Uterus (tissue), 4 donors: ENCODE measurements at places on chromosomes 6 and 20. TPM values are rescaled to one million over a fixed set of nuclear protein-coding genes. Genes with fewer than 3 reads are reported as not detected.

DNA sequence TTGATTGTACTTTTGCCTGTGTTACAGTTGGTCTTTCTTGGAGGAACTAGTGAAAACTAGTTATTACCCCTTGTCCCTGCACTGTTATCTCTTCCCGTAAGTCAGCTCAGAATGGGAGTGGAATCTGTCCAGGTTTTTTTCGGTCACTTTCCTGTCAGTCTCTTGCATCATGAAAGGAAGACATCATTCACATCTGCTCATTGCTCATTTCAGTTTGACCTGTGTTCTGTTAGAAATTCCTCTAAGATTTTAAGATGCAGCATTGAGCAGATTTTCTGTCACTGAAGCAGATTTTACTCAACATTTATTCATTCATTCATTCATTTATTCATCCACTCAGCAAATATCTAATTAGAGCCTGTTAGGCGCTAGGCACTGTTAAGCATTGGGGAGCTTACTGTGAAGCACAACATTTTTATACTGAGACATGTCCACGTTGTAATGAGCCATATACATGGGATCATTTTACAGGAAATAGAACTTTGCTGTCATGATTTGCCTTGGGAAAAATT lies 33.1 kb upstream of the HINT3 start:
- DNase-seq = no peak
- no peaks in the 10 kb centered on the region for H3K36me3 ChIP-seq
- no peaks in the 10 kb centered on the region for H3K27me3 ChIP-seq
- no peak overlapping the region for H3K4me3 ChIP-seq
- H3K4me1 ChIP-seq = no peaks in the 10 kb centered on the region

DNA sequence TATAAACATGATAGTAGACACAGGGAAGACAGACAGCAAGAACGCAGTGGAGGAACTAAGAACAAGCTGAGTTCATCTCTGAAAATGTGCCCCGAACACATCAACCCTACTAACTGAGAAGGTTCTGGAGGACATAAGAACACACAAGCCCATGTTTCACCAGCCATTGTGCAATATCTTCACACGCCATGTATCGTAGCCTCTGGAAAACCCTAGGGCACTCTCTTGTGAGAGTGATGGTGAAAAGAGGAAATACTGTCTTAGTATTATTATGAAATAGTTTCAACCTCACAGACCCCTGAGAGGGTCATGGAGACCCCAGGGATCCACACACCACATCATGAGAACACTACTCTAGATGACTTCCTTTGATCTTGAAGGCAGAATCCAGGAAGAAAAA lies 26.1 kb upstream of the FOXF2 start:
- H3K36me3 ChIP-seq = no peaks in the 10 kb centered on the region
- H3K4me3 ChIP-seq = no peak overlapping the region
- no peaks in the 10 kb centered on the region for H3K27me3 ChIP-seq
- DNase-seq = no peak
- no peaks in the 10 kb centered on the region for H3K4me1 ChIP-seq

DNA sequence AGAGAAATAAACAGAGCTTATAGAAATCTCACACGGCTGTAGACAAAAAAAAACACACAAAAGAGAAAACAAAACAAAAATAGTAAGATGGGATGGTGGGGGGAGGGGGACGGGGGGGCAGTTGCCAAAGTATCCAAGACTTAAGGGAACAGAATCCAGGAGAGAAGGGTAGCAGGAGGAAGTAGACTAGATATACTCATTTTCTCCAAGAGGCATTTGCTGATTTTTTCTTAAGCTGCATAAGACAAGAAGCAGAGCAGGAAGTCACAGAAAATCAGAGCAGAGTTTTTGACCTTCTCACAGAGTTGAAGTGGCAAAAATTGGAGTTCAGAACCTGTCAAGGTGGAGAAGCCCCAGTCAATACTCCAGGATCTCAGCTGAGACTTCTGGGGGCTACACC lies 237.7 kb downstream of the HIVEP2 start:
- H3K27me3 ChIP-seq = no peaks in the 10 kb centered on the region
- DNase-seq = no peak
- no peaks in the 10 kb centered on the region for H3K36me3 ChIP-seq
- no peak overlapping the region for H3K27ac ChIP-seq

- DNase-seq = no peak
- H3K4me3 ChIP-seq = no peak overlapping the region
- H3K27me3 ChIP-seq = no peaks in the 10 kb centered on the region
- no peaks in the 10 kb centered on the region for H3K4me1 ChIP-seq
- H3K27ac ChIP-seq = no peak overlapping the region
- H3K36me3 ChIP-seq = no peaks in the 10 kb centered on the region
Observed at GRCh38 chr6:38445336-38445735, 194.4 kb downstream of the BTBD9 start.

- H3K36me3 ChIP-seq = no peaks in the 10 kb centered on the region
- no peaks in the 10 kb centered on the region for H3K27me3 ChIP-seq
- no peak for DNase-seq
- H3K27ac ChIP-seq = peak overlapping the region; percentile 50
- H3K4me3 ChIP-seq = no peak overlapping the region
Observed at GRCh38 chr20:24693466-24694156, 224.2 kb downstream of the SYNDIG1 start.

GRCh38 chr6:43999628-44000027 lies 127.6 kb downstream of the MRPL14 start:
- no peak for DNase-seq
- H3K4me1 ChIP-seq = peaks cover 6% of the 10 kb centered on the region
- no peak overlapping the region for H3K4me3 ChIP-seq
- H3K27ac ChIP-seq = no peak overlapping the region

DNA sequence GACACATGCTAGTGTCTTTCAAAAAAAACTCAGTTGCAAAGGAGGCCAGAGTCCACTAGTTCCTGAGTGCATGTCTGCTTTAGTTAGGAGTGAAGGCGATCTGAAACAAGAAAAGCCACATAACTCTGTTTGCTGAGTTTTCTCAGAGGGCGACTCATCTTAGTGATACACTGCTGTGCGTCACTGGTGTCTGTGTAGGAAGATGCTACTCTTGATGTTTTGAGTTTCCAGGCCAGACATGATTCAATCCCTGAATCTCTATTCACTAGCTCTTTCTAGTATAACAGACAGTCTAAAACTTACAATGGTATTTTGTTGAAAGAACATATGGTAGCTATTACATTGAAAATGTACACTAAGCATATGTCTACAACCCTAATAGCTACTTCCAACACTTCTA lies 60.9 kb downstream of the GFRAL start:
- H3K27me3 ChIP-seq = no peaks in the 10 kb centered on the region
- H3K36me3 ChIP-seq = no peaks in the 10 kb centered on the region
- H3K27ac ChIP-seq = no peak overlapping the region
- H3K4me3 ChIP-seq = no peak overlapping the region
- no peaks in the 10 kb centered on the region for H3K4me1 ChIP-seq

DNA sequence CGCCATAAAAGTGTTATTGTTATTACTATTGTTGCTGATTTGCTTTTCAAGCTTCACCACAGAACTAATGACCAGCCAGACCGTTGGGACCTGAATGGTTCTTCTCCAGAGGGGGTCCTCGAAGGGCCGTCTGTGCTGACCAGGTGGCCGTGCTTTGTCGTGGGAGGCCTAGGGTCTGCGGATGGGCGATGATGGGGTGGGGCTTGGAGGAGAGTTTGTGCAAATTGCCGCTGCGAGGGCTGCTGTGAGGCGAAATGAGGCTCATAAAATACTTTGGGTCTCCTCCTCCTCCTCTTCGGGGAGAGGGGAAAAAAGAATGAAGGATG lies 6.0 kb upstream of the ZBTB22 start:
- no peaks in the 10 kb centered on the region for H3K36me3 ChIP-seq
- DNase-seq = no peak
- H3K4me3 ChIP-seq = peak overlapping the region; percentile 91
- no peaks in the 10 kb centered on the region for H3K27me3 ChIP-seq
- H3K4me1 ChIP-seq = peaks cover 16% of the 10 kb centered on the region

DNA sequence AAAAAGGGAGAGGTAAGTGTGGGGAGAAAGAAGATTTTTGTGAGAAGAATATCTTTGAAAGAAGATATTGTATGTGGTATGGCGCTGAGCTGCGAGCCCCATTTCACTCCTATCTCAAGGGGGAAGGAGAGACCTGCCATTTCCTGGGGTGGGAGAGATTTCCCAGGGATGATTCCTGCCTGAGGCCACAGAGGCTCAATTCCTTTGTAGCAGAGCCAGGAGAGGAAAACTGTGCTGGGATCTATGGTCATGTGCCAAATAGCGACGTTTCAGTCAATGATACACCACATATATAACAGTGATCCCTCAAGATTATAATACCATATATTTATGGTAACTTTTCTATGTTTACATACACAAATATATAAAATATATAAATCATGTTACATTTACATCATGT lies 28.9 kb downstream of the TCF21 start:
- no peak for DNase-seq
- H3K4me3 ChIP-seq = no peak overlapping the region
- H3K27me3 ChIP-seq = no peaks in the 10 kb centered on the region
- no peak overlapping the region for H3K27ac ChIP-seq

DNA sequence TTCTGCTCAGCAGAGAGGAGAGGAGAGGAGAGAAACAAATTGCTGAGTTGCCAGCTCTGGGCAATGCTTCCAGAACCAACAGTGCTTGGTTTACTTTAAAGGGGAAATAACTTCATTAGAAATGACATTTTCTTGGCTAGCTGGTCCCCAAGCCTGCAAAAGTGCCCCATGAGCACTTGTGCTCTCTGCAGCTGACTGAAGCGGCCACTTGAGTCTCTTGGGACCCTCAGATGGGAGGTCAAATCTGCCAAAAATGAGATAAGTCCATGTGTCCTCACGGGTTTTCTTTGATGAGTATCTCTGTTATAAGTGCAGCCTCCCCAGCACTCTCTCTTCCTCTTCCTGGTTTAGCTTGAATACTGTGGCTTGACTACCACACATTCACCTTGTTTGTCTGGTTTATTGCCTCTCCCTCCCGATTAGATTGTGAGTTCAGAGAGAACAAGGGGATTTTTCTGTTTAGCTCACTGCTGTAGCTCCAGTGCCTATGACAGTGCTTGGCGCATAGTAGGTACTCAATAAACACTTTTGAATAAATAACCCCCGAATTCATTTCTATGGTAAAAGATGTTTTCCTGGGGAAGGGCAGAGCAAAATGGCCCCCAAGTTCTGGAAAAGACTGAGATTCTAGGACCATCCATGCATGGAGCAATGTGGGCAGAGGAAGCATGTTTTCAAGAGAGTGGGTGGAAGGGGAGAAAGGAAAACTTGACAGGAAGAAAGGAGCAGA lies 7.0 kb upstream of the RIN2 start:
- no peaks in the 10 kb centered on the region for H3K4me1 ChIP-seq
- no peak overlapping the region for H3K27ac ChIP-seq
- no peaks in the 10 kb centered on the region for H3K27me3 ChIP-seq
- no peak for DNase-seq
- H3K36me3 ChIP-seq = no peaks in the 10 kb centered on the region

EEF1A1 gene
- total RNA-seq = 14,304 TPM

CAPN11 gene
- total RNA-seq = not detected

MEP1A gene
- total RNA-seq = not detected

TRAPPC3L gene
- 0.07 TPM for total RNA-seq
